Hepatic stellate cell (primary cell): ENCODE measurements at places on chromosomes 5 and 9.

- no peak for DNase-seq
Measured at GRCh38 chr5:83099001-83099400, 21.7 kb downstream of the XRCC4 start.

- no peak for DNase-seq
Measured at GRCh38 chr5:90440644-90441043, 31.1 kb upstream of the CETN3 start.

DNA sequence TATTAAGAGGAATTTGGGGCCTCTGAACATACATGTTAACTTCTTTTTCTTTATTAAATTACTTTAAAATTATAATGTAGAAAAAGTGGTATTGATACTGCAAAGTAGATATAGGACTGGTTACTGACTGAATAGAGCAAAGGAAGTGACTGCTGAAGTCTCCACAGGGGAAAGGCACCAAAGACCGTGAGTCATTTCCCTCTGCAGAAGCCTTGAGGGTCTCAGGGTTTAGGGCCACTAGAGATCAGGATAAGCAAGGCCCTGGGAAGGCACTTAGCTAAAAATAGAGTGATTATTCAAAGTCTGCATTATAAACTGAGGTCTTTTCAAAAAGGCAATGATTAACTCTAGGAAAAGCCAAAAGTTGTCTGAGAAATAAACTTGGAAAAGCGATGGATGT lies 44.7 kb upstream of the ITGA1 start:
- no peak for DNase-seq

DNA sequence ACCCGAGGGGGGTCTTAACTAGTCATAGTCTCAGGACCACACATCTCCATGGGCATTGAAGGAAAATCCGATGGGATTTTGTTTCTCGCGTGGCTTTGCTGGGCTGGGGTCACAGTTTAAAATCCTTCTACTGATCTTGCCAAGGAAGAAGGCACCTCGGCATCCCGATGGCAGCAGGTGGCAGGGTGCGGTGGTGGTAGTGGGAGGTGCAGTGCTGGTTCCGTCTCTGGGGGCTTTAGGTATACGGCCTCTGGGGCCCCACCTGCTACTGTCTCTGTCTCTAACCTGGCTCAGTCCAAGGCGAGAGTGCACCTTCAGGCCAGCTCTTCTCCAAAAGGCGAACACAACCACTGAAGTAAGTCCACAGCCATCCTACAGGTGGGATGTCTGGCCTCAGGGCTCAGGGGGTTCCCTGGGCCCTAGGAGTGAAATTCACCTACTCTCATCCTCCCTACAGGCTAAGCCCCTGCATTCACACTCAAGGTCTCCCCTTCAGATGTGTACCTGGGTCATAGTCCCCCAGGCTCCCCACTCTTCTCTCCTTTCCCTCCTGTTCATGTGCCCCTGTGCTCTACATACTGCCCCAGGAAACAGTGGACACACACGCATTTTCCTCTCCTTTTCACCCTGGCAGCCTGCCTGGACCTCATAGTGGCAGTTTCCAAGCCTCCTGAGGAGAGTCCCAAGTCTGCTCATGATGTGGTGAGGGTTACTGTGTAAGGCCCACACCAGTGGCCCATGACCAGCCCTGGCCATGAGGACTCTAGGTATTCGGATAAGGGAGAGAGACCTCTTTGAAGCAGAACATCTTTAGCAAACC lies 736 bp upstream of the FCN2 start:
- DNase-seq, result no peak

DNA sequence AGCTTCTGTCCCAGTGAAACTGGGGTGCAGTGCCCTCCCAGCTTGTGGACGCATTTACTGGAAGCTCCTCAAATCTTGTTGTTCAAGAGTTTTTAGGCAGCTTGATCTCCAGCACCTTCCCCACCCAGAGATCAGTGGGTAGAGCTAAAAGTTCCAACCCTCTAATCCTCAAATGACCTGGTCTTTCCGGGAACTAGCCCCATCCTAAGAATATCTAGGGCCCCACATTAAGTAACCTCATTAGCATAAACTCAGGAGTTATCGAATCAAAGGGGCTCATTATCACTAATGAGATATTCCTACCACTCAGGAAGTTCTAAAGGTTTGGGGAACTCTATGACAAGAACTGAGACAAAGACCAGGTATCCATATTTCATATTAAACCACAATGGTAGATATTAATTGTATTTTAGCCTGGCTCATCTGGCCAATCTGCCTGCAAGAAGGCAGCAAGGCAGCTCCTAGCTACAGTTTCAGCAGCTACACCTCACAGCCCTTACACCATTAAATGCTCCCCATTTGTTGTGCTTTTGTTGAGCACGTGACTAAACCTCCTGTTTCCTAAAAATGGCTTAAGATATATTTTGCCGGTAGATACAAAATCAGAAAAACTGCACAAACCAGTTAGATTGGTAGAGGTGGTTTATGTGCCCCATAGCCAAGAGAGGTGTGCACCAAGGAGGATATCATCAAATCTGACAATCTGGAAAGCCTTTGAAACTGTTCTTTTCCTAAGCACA lies 24.6 kb upstream of the SLC22A5 start:
- DNase-seq, result no peak

- DNase-seq, result no peak
Measured at GRCh38 chr5:62606878-62607277, 28.3 kb downstream of the LRRC70 start.

DNA sequence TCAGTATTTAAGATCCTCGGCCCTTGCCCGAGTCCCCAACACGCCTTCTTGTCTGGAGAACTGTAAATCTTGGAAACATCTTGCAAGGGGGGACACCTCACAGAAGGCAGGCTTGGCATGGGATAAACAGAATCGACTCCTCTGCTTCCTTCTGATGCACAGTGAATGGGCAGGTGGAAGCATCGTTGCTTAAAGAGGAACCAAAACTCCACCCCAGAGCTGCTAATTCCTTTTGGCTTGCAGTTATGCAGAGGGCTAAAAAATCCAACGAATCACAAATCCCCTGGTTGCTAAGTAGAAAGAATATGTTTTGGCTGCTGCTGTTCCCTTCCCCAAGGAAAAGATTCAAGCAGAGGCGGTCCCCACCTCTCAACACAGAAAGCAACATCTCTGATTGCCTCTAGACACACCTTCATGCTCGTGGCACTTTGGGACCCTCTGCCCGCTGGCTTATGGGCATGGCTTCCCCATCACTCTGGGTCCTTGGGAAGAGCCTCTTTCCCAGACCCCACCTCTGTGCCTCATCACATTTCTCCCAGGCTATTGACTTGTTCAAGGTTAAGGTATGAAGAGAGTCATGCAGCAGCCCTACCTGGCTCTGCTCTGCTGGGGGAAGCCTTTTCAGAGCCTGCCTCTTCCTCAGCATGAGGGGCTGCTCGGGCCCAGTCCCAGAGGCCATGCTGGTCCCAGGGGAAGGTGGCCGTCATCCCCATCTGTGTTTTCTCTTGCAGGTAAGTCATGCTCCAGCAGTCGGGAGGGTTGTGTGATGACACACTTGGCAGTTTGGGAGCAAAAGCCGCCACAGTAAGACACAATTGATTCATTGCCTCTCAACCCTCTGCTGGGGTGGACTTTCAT lies 137.1 kb downstream of the KCNIP1 start:
- DNase-seq, result no peak

DNA sequence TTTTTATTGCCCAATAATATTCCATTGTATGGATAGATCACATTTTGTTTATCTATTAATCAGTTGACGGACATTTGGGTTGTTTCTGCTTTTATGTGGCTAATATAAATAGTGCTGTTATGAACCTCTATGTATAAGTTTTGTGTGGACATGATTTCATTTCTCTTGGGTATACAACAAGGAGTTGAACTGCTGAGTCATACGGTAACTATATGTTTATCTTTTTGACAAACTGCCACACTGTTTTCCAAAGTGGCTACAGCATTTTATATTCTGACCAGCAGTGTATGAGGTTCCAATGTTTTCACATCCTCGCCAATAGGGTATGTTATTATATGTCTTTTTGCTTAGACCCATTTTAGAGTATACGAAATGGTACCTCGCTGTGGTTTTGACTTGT lies 264.3 kb downstream of the RFX3 start:
- no peak for DNase-seq

- no peak for DNase-seq
Measured at GRCh38 chr5:41334758-41335157, 121.4 kb upstream of the C6 start.

DNA sequence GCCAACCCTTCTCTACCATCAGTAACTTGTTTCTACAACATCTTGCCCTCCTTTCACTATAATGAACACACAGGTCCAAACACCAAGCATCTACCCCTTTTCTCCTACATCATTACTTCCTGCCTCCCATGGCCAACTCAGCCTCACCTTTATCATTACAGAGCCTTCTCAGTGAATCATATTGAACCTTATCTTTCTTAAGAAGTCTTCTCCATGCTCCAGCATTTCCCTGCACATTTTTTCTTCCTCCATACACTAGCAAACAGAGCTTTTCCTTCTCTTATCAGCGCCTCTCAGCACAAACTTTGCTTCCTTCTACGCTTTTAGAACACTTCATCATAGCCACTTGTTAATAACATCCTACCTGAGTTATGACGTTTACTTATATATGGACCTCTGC lies 148.2 kb downstream of the ARL15 start:
- DNase-seq, result no peak

- no peak for DNase-seq
Measured at GRCh38 chr9:128983536-128983935, 36.0 kb downstream of the NUP188 start.

GRCh38 chr5:164746723-164747122 lies 1241.3 kb downstream of the MAT2B start:
- DNase-seq, result no peak

- DNase-seq, result no peak
Measured at GRCh38 chr5:16579142-16579847, 37.5 kb downstream of the RETREG1 start.

- no peak for DNase-seq
Measured at GRCh38 chr9:75147638-75148037, 59.3 kb downstream of the OSTF1 start.

GRCh38 chr5:172802567-172803176 lies 31.4 kb upstream of the ERGIC1 start:
- peak; percentile 30 for DNase-seq

GRCh38 chr9:18601026-18601425 lies 127.1 kb downstream of the ADAMTSL1 start:
- no peak for DNase-seq
